ENCODE measurements at places on chromosomes 16 and 17.

GRCh38 chr17:39929646-39930407 is 2.3 kb downstream of the LRRC3C start:
- DNase-seq = no peak

- DNase-seq = peak; percentile 94
Measured at GRCh38 chr17:29613352-29613837, 9.3 kb downstream of the CORO6 start.

GRCh38 chr17:73520369-73520761 is 123.9 kb downstream of the SDK2 start:
- no peak for DNase-seq

- no peak for DNase-seq
Measured at GRCh38 chr17:37702598-37702997, 42.3 kb downstream of the HNF1B start.

- DNase-seq = no peak
Measured at GRCh38 chr16:4557973-4558372, 1.8 kb downstream of the C16orf96 start.

DNA sequence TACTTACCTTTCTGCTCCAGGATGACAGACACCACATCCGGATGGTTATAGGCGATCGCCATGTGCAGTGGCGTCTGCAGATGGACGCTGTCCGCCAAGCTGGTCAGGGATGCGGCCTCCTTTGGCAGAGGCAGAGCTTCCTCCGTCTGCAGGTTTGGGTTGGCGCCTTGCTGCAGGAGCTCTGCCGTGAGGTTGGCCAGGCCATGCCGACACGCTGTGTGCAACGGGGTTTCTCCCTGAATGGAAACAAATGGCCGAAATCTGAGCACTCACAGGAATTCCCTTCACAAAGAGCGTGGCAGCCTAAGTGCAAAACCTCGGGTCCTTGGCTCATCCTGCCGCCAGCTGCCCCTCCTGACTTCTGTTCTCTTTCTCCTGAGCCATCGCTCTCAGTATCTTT is 41.8 kb downstream of the CYB5D2 start:
- DNase-seq = no peak

DNA sequence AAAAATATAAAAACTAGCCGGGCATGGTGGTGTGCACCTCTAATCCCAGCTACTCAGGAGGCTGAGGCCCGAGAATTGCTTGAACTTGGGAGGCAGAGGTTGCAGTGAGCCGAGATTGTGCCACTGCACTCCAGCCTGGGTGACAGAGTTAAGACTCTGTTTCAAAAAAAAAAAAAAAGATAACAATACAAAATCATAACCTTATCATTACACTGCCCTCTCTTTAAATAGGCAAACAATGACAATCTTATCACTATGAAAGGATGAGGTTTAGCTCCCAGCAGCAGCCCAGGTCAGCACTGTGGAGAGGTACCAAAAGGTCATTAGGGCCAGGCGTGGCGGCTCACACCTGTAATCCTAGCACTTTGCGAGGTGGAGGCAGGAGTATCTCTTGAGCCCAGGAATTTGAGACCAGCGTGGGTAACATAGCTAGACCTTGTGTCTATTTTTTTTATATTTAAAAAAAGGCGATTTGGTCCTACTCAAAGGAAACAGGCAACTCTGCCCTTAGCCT is 3.5 kb upstream of the DPEP2NB start:
- no peak for DNase-seq

DNA sequence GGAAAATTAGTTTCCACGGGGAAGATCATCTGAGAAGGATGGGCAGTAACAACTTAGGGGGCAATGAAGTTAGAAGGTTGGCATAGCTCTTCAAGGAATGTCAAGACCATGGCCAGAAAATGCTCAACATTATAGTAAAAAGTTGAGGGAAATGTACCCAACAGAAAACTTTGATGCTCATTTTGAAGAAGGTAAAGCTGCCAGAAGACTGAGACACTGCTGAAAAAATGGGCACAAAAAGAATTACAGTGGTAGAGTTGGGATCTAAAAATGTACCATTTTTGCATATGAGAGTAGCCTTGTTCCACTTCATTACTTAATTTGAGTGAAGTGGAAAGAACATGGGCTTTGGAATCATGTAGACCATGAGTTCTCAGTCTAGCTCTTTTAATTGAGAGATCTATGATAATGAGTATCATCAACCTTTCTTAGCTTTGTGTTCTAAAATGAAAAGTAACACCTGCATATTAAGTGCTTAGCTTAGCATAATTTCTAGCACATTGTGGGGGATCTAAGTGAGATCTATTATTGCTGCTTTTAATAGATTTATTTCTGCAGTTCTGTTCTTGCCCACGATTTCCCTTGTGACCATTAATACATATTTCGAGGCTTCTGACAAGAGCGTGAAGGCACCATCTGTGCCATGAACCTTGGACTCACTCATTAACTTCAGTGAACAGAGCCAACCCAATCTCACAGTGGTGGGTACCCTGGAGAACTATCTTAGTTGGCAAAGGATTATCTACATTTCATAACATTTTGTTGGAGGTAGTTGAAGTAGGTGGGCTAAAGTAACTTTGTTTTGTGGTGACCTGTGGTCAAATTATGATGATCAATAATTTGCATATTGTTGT is 3.0 kb downstream of the NACA2 start:
- DNase-seq = no peak
